SK-N-DZ (cell line): ENCODE measurements at places on chromosomes 13 and 19.

GRCh38 chr19:35509861-35510625, 3.4 kb downstream of the DMKN start:
- DNase-seq: peak; percentile 37

- no peak for DNase-seq
Measured at GRCh38 chr13:49681842-49682435, 9.3 kb downstream of the EBPL start.

DNA sequence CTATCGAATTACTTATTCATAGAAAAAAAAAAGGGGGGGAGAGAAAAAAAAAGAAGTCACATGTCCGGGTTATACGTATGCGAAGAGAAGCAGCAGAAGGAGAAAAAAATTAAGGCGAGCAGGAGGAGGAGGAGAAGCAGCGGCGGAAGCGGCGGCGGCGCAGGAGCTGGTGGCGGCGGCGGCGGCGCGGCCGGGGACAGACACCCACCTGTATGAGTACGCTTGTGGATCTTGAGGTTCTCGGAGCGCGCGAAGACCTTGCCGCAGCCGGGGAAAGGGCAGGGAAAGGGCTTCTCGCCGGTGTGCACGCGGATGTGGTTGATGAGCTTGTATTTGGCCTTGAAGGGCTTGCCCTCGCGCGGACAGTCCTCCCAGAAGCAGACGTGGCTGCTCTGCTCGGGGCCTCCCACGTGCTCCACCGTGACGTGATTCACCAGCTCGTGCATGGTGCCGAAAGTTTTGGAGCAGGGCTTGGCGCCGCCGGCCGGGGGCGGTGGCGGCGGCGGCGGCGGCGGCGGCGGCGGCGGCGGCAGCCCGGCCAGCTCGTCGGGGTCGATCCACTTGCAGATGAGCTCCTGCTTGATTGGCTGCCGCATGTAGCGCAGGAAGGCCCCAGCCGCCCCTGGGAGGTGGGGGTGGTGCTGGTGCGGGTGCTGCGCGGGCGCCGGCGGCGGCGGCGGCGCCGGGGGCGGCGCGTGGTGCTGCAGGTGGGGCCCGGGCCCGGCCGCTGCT, 1.5 kb downstream of the ZIC5 start:
- no peak for DNase-seq

- DNase-seq: no peak
Measured at GRCh38 chr19:56120371-56121179, 520 bp downstream of the ZNF787 start.
